ENCODE measurements at places on chromosomes 1 and 21.

DNA sequence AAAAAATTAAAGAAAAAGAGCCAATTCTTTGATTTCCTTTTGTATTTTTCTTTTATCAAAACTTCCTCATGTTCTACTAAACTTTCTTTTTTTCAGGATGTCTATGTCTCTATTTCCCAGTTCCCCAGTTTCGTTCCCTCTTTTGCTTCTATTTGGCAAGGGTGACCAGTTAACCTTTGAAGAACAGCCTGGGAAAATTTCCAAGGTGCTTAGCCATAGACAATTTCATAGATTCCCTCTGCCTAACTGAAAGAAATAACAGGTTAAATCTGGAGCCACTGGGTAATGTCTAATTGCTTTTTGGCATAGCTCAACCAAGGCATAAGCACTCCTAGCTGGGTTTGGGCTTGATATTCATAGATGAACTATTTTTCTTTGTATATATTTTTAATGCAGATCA lies 272.3 kb downstream of the ADGRL2 start:
- DNase-seq: no peak

- no peak for DNase-seq
Observed at GRCh38 chr1:245788269-245788668, 633.5 kb downstream of the KIF26B start.

GRCh38 chr1:206106328-206107167 lies 10.6 kb downstream of the AVPR1B start:
- DNase-seq: peak; percentile 56

DNA sequence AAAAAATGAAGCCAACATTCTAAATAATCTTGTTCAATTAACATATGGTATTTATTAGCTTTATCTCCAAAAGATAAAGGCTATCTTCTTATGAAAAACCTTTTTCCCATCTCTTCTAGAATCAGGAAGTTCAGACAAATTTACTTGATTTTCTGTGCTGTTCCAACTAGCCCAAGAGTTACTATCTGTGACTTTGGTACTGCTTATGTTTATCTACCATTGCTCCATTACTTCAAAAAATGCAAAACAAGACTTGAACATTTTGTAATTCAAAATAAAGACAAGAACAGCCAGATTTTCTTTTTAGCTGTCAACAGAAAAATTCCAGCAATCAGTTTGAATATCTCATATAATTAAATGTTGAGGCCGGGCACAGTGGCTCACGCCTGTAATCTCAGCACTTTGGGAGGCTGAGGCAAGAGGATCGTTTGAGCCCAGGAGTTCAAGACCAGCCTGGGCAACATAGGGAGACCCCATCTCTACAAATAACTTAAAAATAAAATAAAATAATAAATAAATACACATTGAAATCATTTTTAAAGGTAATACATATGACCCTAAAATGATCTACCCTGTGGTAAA lies 188.5 kb downstream of the LTN1 start:
- no peak for DNase-seq

DNA sequence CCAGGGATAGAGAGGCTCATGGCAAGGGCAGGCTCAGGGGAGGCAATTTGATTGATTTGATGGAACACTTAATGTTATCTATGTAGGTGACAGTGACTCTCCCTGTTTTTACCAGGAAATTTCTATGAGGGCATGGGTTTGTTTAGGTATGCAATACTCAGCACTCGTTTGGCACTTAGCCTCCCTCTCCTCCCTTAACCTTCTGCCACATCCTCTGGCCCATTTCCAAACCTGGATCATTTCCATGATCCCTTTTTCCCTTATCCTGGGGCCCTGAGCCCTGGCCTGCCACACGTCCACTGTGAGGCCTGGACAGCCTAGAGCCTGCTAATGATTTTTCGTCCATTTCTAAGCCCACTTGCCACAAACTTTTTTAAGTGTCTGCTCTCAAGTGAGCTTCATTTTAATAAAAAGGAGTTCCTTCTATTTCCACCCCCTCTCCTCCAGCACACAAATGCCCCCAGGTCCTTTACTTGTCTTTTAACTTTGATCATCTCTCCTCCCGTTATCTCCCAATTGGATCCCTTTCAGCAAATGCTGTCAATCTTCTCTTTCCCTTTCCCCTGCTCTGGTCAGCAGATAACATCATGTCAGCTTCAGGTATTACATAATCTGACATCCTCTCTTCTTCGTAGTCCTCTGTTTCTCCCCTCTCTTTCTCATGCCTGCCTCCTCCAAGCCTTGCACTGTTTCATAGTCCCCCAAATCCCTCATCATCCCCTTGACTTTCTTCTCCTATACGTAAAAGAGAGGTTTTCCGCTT lies 37.8 kb upstream of the GADD45A start:
- DNase-seq: no peak

- DNase-seq: no peak
Observed at GRCh38 chr1:245748240-245748639, 593.5 kb downstream of the KIF26B start.

DNA sequence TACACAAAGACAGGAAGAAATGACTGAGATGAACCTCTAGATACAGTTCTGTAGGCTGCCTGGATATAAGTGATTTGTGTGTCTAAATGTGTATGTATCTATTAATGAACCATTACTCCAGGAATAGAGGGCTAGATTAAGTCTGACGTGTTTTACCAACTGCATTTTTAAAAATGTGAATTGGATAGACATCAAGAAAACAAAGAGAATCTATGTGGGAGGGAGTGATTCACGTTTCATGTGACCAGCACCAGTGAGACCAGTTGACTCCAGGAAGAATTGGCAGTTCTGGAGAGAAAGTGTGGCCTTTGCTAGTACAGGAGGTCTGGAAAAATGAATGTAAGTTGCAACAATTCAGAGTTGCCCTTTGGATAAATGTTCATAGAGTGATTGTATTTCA lies 53.4 kb upstream of the RGS21 start:
- no peak for DNase-seq

- DNase-seq: no peak
Observed at GRCh38 chr1:53348486-53349368, 20.9 kb upstream of the LRP8 start.

GRCh38 chr21:36873513-36873912 lies 93.0 kb downstream of the HLCS start:
- DNase-seq: no peak

GRCh38 chr1:69524015-69524414 lies 43.7 kb upstream of the LRRC7 start:
- no peak for DNase-seq

- no peak for DNase-seq
Observed at GRCh38 chr1:202362212-202362611, 13.7 kb downstream of the PPP1R12B start.

DNA sequence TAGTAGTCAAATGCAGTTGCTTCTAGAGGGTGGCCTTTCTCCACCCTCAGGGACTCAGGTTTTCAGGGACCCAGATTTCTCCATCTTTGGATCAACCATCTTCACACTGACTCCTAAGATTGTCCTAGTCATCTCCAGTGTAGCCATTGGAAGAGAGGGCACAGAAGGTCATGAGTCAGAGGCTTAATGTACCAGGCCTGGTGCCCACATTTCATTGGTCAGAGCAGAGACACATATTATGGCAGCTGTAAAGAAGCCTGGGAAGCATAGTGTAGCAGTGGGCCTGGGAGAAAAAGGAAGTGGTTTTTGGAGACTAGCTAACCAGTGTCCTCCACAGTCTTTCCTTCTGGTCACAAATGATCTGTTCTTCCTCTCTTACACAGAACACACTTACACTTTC lies 122.5 kb downstream of the GIPC2 start:
- DNase-seq: no peak

GRCh38 chr21:33767236-33767635 lies 124.9 kb downstream of the ITSN1 start:
- no peak for DNase-seq

- no peak for DNase-seq
Observed at GRCh38 chr1:214314178-214314843, 33.4 kb downstream of the SMYD2 start.

GRCh38 chr1:8902765-8903164 lies 24.3 kb upstream of the ENO1 start:
- no peak for DNase-seq

GRCh38 chr1:11600836-11601235 lies 53.4 kb downstream of the FBXO2 start:
- DNase-seq: no peak

GRCh38 chr21:14762734-14763694 lies 216.9 kb upstream of the SAMSN1 start:
- no peak for DNase-seq

DNA sequence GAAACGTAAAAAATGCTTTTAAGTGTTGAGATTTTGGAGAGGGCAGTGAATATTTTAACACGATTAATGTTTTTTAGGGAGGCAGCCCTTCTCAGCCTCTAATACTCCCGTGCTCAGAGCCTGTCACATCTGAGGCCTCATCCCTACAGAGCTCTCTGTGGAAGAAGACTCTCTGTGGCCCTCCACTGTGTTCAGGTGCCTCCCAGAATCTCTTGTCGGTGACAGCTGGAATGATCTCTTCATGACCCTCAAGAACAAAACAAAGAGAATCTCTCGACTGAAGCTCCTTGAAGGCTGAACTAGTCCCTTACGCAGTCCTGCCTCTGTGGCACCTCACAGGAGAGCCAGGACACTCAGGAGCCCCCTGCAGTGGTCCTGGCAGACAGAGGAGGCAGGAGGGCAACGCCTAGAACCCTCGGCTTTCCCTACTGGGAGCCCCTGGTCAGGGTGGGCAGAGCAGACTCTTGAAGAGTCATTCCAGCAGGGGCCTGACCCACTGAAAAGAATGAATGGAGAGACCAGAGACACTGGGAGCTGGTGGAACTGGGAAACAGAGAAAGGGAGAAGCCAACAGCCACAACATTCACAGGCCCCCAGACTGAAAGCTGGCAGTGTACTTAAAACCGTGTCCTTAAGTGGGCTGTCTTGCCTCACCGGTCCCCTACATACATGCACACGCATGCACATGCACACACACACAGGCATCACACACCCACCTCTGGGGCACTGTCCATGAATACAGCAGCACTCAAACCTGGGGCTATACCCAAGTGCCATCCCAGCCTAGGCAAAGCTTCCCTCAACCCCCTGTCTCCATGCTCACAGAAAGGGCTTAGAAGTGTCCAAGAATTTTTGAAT lies 67.5 kb upstream of the ANGPTL1 start:
- DNase-seq: no peak

DNA sequence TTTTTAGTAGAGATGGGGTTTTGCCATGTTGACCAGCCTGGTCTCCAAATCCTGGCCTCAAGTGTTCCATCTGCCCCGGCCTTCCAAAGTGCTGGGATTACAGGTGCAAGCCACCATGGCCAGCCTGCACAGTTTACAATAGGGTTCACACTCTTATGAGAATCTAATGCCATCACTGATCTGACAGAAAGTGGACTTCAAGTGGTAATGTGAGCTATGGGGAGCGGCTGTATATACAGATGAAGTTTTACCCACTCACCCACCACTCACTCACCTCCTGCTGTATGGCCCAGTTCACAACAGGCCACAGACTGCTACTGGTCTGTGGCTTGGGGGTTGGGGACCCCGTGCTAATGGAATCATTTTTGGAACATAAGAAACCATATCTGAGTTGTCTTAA lies 58.4 kb upstream of the RNPC3 start:
- no peak for DNase-seq

DNA sequence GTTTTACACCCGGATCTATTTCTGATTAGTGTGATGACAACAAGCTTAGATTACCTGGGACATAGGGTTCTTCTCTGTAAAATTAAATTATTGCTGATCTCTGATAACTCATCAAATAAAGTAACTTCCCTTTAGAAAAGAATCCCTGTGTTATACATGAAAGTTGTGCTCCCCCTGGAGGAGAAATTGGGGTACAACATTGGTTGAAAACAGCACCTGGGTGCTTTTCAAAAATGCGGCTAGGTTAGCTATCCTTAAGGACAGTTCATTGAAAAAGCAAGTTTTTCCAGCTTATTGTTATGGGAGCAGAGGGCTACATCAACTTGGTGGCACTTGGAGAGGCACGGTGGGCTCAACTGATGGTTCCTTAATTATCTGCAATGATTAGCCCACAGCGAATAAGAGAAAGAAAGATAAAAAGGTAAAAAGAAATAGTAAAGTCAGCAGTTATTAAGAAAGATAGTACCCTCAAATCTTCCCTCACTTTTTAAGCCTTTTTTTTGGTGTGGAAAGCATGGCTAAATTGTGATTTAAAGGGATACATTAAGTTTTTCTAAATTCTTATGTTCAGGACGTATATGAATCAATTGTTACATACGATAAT lies 97.8 kb downstream of the FMN2 start:
- DNase-seq: no peak

- no peak for DNase-seq
Observed at GRCh38 chr1:93774707-93775106, 93.1 kb upstream of the BCAR3 start.

GRCh38 chr21:23936224-23936623 lies 1671.1 kb downstream of the MRPL39 start:
- no peak for DNase-seq

- DNase-seq: no peak
Observed at GRCh38 chr1:35777109-35777508, 7.3 kb upstream of the CLSPN start.

Measured in stimulated activated CD4-positive, alpha-beta T cell treated with anti-CD3 and anti-CD28 coated beads, TNF-alpha, amount 100 ng/mL, for 4 hours (primary cell).